NCI-H345 (cell line): ENCODE measurements at places on chromosomes 1 and 21.

DNA sequence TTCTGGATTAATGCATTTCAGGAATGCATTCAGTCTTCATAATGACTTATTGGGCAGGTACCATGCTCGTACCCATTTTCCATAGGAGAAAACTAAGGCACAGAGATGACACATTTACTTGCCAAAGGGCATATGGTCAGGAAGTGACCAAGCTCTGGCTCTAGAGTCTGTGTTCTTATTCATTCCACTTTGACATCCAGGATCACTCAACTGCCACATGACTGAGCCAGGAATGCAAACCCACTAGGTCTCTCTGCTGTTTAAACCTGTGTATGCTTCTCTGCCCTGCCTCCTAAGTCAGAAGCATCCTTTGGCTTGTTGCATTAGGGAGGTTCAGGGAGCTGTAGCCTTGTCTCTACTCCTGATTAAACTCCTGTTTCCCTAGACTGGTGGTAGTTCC, 7.5 kb downstream of the KAZN start:
- no peak for DNase-seq

GRCh38 chr1:60281360-60281932, 207.9 kb upstream of the C1orf87 start:
- DNase-seq: peak; percentile 68

GRCh38 chr1:70117046-70117445, 88.3 kb downstream of the LRRC40 start:
- DNase-seq: no peak

GRCh38 chr1:50452700-50453099, 29.5 kb upstream of the DMRTA2 start:
- no peak for DNase-seq

GRCh38 chr1:88061492-88062177, 622.4 kb upstream of the PKN2 start:
- DNase-seq: peak; percentile 8

- no peak for DNase-seq
Measured at GRCh38 chr21:39336457-39337008, 12.4 kb downstream of the HMGN1 start.

GRCh38 chr1:115117298-115117697, 28.0 kb upstream of the TSPAN2 start:
- no peak for DNase-seq

GRCh38 chr1:31354283-31354682, 18.6 kb downstream of the FABP3 start:
- no peak for DNase-seq

GRCh38 chr1:28359592-28360239, 9.8 kb upstream of the PHACTR4 start:
- DNase-seq: peak; percentile 59

DNA sequence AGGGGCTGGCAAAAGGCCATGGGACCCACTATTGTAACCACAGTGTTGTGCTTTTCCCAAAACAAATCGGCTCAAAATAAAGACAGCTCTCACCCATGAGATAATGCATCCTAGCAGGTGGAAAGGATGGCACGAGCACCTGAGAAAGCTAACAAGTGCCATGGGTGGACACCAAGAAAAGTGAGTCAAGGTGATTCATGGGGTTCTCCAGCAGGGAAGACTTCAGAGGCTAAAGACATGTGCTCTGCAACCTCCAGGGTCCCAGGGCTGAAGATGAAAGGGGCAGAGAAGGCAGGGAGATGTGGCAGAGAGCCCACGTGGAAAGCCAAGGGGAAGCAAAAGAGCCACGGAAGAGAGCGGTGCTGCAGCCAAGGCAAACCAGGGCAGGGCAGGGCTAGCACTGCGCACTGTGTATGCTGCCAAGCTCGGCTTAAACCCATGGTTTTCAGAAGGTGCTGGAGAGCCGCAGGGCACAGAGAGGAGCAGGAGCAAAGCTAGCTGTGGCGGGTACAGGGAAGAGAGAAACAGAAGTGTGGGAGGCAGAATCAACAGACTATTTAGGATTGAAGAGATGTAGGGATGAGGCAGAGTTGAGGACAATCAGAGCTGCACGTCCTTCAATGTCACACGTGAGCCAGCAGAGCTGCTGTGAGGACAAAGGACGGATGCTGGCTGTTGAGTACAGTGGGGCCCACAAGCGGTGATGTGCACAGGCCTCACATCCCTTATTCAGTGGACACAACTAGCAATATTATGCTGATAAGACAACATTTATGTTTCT, 41.8 kb upstream of the C1orf198 start:
- no peak for DNase-seq

DNA sequence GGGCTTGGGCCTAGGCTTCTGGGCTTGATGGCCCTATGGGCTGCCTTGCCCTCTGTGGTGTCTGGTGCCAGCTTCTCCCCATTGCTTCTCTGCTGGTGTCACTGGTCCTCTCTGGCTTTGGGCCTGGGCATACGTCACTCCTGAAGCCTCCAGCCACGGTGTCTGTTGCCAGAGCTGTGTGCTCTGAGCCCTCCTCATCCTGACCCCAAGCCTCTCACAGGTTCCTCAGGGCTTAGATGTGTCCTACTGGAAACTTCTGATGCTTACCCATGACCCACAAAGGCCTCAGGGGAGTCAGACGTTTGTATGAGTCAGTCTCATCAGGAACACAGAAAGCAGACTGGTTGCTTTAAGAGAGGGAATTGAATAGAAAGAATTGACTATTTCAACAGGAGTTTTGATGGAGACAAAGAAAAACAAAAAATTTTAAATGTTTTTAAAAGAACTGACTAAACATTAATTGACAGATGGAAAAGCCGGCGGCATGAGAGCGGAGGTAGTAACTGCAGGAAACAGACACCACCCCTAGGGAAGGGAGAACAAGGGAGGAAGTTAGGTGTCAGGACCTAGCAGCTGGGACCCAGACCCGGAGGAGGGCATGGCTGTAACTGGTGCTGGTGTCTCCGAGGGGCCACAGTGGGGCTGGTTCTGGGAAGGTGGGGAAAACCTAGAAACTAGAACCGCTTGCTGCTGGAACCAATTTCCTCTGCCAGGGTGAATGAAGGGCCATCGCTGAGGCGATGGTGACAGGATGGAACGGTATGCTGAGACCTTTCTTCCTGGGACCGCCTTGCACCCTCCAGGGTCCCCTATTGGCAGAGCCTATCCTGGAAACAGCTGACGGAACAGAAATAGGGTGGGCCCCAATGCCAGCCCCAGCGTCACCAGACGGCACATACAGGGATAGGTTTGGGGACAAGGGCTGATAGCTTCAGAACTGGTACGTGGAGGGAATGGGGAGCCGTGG, 40.0 kb upstream of the CITED4 start:
- no peak for DNase-seq

- no peak for DNase-seq
Measured at GRCh38 chr1:221418346-221418745, 323.5 kb downstream of the DUSP10 start.

DNA sequence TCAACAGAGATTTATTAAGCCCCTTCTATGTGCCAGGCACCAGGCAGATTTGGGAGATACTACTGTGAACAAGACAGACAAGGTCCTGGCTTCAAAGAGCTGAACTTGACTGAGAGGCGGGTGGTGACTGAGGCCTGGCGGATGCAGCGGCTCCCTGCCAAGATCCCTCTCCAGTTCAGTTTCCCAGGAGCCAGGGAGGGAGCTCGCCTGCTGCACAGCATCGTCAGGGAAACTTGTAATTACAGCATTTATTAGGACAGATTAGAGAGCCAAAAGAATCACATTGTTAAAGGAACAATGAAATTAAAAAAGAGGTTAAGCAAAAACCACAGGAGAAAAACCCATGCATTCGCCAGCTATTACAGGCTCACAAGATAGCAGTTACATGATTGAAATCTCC, 55.3 kb downstream of the ETS2 start:
- no peak for DNase-seq

DNA sequence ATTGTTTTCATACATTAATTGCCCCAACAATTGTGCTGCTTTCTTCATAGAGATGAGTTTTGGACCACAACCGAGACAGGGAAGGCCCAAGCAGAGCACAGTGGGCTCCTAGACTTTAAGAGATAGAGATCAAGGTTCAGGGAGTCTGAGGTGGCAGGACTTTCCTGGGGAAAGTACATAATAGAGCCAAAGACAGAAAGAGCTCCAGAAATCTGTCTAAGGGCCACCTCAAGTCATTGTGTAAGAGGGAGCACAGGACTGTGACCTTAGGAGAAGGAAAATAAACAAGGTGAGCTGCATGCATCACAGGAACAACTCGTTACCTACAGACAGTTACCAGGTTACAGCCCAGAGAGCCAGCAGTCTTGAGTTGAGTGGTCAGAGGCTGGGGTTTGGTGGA, 41.3 kb upstream of the CR2 start:
- DNase-seq: no peak

- no peak for DNase-seq
Measured at GRCh38 chr1:13752852-13753251, 52.9 kb downstream of the PRDM2 start.

GRCh38 chr1:43582162-43582566, 51.5 kb downstream of the PTPRF start:
- peak; percentile 90 for DNase-seq

GRCh38 chr1:4397196-4397595, 257.2 kb upstream of the AJAP1 start:
- DNase-seq: peak; percentile 92

- no peak for DNase-seq
Measured at GRCh38 chr1:195766709-195767108, 841.5 kb downstream of the KCNT2 start.

DNA sequence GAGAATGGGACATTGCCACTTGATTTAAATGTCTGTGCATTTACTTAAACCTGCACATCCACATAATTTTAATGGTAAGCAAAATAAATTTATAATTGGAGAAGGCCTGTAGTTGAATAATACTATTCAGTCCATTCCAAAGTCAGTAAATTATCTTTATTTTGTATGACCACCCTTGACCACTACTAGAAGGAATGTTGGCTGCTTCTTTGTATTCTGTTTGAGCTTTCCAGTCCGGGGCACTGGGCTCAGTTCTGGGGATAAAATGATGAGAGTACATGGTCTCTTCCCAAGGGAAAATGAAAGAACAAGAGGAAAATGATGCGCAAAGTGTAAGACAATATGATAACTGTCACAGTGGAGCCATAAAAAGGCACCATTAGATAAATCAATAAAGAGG, 98.9 kb downstream of the CRB1 start:
- DNase-seq: no peak

- no peak for DNase-seq
Measured at GRCh38 chr21:21664871-21665270, 666.7 kb downstream of the NCAM2 start.

DNA sequence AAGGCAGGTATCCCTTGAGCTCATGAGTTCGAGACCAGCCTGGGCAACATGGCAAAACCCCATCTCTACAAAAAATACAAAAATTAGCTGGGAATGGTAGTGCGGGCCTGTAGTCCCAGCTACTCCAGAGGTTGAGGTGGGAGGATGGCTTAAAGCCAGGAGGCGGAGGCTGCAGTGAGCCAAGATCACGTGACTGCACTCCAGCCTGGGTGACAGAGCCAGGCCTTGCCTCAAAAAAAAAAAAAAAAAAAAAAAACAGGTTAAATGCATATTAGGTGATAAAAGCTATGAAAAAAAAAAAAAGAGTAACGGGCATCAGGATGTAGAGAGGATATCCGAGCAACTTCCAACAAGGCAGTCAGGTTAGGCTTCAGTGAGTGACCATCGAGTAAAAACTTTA, 2.8 kb upstream of the SRRM1 start:
- DNase-seq: no peak

- DNase-seq: peak; percentile 40
Measured at GRCh38 chr21:44931137-44931500, 8.7 kb upstream of the SLX9 start.

DNA sequence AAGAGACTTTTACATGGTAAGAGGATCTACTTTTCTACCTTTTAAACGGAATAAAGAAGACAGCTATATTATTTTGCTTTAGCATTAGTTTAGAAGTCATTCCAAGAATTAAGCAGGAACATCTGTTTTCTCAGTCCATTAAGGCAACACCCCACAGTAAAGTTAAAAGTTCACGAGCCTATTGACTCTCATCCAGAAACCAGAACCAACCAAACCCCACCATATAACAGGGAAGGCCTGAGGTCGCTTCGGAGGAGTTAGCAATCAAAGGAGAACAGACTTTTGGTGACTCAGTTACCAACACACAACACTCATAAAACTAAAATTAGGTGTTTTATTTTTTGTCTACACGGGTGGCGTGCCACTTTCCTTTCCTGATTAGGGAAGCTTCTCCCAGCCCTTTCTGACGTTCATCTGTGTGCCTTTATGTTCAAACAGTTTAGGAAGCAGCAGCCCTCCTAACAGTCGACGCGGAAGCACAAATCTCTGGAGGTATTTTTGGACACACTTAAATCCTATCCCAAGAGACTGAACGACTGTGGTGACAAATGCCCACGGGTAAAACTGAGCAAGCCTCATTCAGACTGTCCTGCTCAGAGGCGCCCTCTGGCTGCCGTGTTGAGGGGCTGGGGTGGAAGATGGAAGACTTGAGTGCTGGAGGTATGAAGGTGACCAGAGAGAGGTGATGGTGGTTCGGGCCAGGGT, 8.6 kb upstream of the PLA2G2C start:
- peak; percentile 37 for DNase-seq

DNA sequence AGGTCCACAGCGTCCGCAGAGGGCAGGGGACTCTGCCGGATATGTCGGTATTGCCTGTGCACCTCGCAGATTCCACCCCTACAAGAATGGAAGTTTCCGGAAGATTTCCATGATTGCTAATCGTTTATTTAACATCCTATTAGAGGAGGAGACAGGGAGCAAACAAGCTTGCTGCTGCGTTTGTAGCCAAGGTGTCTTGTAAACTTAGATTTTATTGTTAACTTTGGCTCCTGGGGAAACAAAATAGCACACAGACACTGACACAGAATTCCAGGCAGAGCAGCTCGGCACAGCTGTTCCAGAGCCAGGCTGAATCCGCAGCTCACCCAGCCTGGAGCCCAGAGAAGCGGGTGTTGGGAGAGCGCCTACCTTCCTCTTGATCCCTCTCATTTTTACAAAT, 75.7 kb downstream of the AJAP1 start:
- no peak for DNase-seq

DNA sequence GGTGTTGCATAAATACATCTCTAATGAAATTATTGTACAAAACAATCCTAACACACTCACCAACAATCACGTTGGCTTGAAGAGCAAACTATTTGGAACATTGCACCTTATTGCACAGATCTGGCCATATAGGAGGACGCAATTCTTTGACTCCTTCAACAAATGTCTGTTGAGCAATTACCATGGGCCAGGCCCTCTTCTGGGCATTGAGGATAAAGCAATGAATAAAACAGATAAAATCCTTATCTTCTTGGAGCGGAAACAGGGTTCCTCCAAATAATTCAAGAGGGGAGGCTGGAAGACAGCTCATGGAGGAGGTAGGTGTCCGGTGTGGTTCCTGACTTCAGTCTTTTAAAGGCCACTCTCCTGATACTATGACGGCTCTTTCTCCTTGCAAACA, 43.3 kb downstream of the PAX7 start:
- DNase-seq: no peak

GRCh38 chr21:17523007-17523451, 10.2 kb downstream of the CXADR start:
- no peak for DNase-seq

DNA sequence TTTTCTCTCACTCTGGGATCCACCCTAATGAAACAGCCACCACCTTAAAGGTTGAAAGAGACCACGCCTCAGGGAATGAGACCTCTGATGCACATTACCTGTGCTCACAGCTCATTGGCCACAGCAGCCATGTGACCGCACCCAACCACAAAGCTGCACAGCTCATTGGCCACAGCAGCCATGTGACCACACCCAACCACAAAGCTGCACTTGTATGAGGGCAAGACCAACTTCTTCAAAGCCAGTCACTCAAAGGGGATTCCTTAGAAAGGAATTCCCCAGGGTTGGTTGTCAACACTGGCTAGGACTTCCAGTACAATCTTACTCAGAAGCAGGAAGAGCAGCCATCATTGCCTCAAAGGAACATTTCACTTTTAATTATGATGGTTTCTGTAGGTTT, 43.6 kb upstream of the PDE9A start:
- no peak for DNase-seq

GRCh38 chr1:211535346-211535745, 43.4 kb upstream of the RD3 start:
- no peak for DNase-seq
